ENCODE measurements at places on chromosomes 12 and 14. TPM values are rescaled to one million over a fixed set of nuclear protein-coding genes. Genes with fewer than 3 reads are reported as not detected.
A peak's percentile ranks its signal among the peaks of the same experiment; 100 is the strongest.

- H3K4me3 ChIP-seq: peak within 1 kb of the TSS; percentile 56
- H3K4me1 ChIP-seq: peaks cover 16% of the 10 kb centered on the region
- no peak for DNase-seq
- no peak within 1 kb of the TSS for H3K27ac ChIP-seq
- H3K36me3 ChIP-seq: peaks cover 1% of the 10 kb centered on the region
- no peaks in the 10 kb centered on the region for H3K27me3 ChIP-seq
Observed at GRCh38 chr12:123761841-123762714, at the start of gene DNAH10. DNAH10 (plus strand) TSS chr12:123762301; CDS start chr12:123762337, 36 bp downstream.

GRCh38 chr14:104217486-104218360 lies 79.3 kb downstream of the KIF26A start:
- no peak overlapping the region for H3K4me3 ChIP-seq
- no peaks in the 10 kb centered on the region for H3K4me1 ChIP-seq
- H3K36me3 ChIP-seq: no peaks in the 10 kb centered on the region
- no peak overlapping the region for H3K27ac ChIP-seq

DNA sequence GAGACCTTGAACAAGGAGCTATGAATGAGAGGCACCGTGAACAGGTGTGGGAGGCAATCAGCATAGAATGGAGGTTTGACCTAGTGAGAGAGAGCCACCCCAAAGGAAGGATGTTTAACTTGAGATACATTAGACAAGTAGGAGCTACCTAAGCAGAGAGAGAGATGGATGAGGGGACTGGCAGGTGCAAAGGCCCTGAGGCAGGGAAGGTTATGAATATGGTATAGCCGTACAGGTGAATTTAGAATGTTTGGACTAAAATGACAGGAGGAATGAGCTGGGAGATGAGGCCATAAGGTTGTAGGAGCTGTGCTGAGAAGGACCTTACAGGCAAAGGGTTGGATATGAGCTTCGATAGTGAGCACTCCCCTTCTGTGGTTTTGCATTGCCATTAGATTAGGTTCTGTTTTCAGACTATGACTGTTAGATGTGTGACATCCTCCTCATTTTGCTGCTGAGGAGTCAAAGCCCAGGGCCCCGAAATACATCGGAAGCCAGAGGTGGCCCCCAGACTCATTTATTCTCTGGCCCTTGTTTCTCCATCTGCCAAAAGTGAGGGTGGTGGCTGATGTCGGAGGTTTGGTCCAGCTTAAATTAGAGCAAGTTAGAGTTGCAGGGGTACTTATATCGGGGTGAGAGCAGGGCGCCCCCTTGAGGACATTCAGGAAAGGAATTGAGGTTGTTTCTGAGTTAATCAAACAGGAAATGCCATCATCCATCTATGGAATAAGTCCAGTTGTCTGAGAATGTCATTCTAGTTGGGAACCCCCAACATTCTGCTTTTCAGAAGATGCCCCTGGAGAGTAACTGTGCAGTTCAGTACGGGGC lies 29.4 kb downstream of the SLC24A4 start:
- H3K27me3 ChIP-seq: no peaks in the 10 kb centered on the region
- H3K36me3 ChIP-seq: no peaks in the 10 kb centered on the region
- H3K4me1 ChIP-seq: no peaks in the 10 kb centered on the region
- H3K27ac ChIP-seq: no peak overlapping the region

Gene LRRK2
- 24.0 TPM for total RNA-seq

Gene TMEM179
- 1.4 TPM for total RNA-seq

All from esophagus muscularis mucosa (tissue), 4 donors.